ENCODE measurements at places on chromosomes 5 and 9.

DNA sequence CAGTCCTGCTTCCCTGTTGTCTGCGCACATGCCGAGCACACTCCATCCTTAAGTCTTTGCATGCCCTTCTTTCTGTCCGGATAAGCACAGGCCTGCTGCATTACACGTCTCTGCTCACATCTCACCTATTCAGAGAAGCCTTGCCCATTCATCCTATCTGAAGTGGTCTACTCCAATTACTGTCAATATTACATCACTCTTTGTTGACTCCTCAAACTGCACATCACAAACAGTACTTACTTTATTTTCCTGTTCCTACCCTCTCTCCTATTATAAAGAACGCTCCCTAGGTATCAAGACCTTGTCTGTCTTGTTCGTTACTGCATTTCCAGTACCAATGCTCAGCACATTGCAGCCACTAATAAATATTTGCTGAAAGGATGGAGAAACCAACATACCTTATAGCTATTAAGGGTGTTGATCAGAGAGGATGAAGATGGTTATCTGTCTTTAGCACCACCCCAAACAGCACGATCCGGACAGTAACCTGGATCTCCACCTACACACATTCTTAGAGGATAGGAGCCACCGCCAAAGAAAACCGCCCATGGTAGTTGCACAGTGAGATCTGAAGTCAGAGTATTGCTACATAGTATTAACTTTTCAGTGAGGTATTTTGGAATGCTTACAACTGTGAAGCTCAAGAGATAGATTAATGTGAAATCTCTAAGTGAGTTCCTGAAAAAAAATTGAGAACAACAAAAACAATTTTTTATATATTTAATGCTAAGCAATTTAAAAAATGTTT is 1.6 kb upstream of the PRRC1 start:
- DNase-seq = no peak

GRCh38 chr5:92364986-92365550 is 982.0 kb upstream of the ARRDC3 start:
- DNase-seq = no peak

DNA sequence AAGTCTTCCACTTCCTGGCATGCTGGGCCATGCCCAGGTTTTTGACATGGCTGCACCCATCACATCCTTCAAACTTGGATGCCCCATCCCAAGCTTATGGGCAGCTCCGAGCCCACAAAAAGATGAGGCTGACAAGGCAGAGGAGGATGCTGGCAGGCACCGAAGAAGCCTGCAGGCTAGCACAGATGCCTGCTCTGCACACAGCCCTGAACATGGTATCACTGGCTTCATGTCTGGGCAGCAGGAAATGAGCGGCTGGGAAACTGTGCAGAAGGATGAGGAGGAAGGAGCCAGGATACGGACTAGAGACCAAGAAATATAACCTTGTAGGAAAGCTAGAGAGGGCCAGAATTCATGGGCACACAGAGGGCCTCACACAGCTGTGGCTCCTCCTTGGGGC is 14.8 kb downstream of the CAMK2A start:
- no peak for DNase-seq

DNA sequence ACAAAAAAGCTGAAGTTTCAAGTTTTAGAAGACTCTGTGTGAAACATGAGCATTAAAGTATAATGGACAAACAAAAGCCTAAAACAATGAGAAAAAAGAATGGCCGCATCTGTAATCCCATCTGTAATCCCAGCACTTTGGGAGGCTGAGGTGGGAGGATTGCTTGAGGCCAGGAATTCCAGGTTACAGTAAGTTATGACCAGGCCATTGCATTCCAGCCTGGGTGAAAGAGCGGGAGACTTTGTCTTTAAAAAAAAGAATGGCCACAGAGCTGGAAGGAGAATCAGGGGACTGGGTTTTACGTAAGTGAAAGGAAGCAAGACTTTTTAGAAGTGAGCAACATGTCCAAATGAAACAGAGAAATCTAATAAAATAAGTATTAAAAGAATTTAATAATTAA is 2.6 kb upstream of the ATG10 start:
- no peak for DNase-seq

GRCh38 chr9:85215961-85216360 is 525.8 kb downstream of the AGTPBP1 start:
- no peak for DNase-seq

GRCh38 chr9:15696979-15697378 is 144.1 kb downstream of the CCDC171 start:
- DNase-seq = no peak

DNA sequence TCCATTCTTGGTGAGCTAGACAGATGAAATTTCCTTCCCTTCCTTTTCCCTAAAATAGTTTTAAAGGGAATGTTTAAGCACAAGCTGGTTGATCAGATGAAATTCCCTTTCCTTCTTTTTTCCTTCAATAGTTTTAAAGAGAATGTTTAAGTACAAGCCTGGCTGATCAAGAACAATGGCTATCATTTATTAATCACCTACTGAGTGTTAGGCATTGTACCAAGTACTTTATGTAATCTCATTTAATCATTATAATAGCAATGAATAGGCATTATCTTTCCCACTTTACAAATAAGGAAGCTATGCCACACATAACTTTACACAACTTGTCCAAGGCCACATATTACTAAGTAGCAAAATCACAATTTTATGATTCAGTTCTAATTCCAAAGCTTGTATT is 152.0 kb upstream of the ACOT12 start:
- no peak for DNase-seq

DNA sequence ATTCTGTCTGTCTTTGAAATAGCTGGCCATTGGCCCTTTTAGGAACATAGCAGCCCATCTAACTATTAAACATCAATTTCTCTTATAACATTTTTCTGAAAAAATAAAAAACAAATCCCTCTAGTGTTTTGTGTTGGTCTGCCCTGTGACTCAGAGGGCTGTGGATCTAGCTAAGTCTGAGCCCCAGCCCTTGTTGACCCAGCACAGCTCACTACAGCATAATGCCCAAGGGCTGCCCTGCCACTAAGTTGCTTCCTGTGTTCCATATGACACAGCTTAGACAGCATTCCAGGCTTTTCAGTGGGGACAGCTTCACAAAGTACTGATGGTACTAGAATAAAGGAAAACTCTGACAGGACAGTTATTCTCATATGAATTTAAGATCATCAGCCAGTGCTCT is 136.0 kb downstream of the SCAMP1 start:
- DNase-seq = no peak

DNA sequence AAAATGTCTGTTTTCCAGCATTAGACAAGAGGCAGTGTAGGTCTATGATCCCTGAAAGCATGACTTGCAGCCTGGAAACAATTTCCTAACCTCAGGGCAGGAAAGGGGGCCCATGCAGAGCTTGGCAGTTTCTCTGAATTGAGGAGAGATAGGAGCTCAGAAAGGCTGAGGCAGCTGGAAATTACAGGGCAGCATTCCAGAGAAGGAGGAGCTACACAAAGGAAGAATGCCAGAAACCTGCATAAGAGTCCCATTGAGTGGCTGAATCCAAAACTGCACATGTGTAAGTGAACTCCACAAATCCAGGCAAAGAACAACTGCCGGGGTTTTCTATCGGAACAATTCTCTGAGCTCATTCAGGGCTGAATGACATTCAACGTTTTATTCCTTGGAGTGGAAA is 346.8 kb downstream of the PIK3R1 start:
- DNase-seq = no peak

All from inflammatory macrophage (primary cell).